Placental pericyte (primary cell): ENCODE measurements at places on chromosomes 3 and 15. TPM values are rescaled to one million over a fixed set of nuclear protein-coding genes. Genes with fewer than 3 reads are reported as not detected.

Gene LRRC31
- not detected in 2 replicates for total RNA-seq

Gene CELF6
- total RNA-seq, result under 0.01 and 0.22 TPM in 2 replicates

Gene ZFYVE19
- total RNA-seq, result 20.6 and 25.6 TPM in 2 replicates

Gene ERC2
- total RNA-seq, result under 0.01 TPM in 1 of 2 replicates, not detected in the other

Gene GADL1
- total RNA-seq, result under 0.01 TPM in 1 of 2 replicates, not detected in the other

Gene FBXW12
- not detected in 2 replicates for total RNA-seq

Gene VIPR1
- 1.3 and 2.0 TPM in 2 replicates for total RNA-seq

Gene SEMA3B
- 3.0 and 25.4 TPM in 2 replicates for total RNA-seq

Gene SLC9C1
- total RNA-seq, result not detected in 2 replicates
